Adipocyte (in vitro differentiated cells): ENCODE measurements at places on chromosomes 5 and 9.

DNA sequence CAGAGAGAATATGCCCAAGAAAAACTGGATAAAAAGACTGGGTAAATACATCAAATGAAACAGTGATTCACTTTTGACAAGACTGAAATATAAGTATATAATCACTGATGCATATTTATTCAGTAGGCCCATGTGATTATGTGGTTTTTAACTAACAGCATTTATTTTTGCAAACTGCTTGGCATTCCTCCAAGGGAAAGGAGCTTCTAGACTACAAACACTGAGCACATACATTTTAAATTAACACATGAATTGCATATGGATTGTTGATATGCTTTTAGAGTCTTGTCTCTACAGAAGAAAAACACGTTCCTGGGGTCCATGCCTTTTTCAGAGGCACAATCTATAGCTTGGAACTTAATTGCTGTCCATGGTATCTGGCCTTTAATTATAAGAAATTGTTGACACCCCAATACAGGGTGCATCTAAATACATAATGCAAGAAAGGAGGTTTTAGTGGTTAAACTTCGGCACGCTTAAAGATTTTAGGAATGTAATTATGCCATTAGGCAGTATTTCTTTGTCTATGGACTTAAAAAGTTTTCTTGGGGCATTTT is 6.9 kb upstream of the MEIKIN start:
- peak; percentile 24 for DNase-seq

DNA sequence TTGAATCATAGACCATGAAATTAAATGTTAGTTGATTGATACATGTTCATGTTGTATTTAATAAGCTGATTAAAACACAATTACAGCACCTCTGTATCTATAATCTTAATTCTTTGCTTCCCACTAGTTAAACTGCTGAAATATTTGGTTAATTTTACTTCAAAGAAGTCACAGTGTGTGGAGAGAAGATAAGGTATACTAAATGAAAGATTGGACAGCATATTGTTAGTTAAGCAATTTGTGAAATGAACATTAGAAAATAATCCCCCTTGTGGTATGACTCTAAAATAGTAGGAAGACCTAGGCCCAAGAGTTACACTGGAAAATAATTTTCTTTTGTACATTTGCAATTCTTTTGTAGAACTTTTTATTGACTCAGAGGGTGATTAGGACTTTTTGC is 30.3 kb downstream of the MAN2A1 start:
- DNase-seq, result no peak

- no peak for DNase-seq
Measured at GRCh38 chr5:93236807-93237421, 344.1 kb downstream of the NR2F1-AS1 start.

DNA sequence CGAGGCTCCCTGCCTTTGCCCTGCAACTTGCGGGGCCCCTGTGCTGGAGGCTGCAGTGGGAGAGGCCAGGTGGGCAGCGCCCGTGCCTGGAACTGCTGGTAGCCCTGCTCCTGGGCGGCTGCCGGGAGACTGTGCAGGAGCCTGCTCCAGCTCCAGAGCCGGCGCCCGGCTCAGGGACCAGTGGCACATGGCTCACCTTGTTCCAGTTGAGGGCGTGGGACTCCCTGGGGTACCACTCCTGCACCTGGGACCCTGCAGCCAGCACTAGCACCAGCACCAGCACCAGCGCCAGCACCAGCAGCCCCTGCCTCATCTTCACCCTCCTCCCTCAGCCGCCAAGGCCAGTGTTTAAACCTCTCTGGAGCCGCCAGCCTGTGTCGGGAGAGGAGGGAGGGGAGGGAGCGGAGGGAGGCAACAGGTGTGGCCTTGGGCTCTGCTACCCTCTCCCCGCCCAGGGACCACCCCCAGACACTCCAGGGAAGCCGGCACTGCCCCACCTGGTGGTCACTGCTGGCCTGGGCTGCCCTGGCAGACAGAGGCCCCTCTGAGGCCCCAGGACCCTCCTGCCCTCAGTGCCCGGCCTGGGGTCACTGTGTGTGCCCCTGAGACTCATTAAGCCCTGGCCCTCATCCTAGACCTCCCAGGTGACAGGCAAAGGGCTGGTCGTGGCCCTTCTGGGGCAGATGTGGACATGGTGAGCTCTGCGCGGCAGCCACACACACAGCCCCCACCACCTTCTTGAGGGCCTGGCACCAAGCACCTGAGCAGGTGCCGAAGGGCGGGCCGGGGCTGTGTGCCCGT is at the start of gene LCN10:
TSS of gene LCN10 (minus strand) at position 350 of the 801 bp plus-strand sequence. CDS start at position 313, 37 bp downstream.
- DNase-seq, result no peak

GRCh38 chr9:133429214-133429613 is 7.0 kb downstream of the ADAMTS13 start:
- no peak for DNase-seq

DNA sequence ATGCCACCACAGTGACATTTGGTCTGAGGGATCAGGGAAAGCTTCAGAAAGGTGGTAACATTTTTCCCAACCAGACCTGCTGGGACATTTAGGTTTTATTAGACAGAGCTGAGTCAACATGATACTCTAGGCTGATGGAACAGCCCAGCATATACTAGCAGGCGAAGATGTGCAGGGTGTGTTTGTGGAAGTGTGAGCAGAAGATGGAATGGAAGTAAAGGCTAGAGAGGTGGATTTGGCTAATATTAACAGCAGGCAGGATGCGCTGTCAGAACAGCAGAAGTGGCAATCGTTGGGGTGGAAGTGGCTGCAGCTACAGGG is 340.6 kb downstream of the ASTN2 start:
- no peak for DNase-seq

DNA sequence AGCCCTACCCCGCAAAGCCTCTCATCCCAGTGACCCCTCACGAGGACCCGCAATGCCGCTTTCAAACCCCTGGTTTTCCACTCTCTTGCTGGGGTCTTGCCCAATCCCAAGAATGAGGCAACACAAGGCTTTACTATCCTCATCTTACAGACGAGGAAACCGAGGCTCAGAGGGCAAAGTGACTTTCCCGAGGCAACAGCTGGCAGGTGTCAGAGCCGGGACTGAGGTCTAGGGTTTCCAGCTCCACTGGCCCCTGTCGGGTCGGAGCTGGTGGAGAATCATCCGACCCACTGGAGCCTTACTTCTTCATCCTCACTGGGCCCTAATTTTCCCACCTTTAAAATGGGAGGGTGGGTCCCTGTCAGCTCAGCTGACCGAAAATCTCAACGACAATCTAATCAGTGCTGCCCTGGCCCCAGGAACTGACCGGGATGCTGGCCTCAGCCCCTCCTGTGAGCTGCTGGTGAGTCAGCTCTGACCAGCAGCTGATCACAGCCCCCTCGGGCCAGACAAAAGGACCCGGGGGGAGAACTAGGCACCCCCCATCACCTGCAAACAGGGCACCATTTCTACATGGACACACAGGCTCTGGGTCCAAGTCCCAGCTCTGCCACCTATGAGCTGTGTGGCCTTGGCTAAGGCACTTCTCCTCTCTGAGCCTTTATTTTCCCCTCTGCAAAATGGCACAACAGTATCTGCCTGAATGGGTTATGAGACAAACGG is 72.7 kb upstream of the STXBP1 start:
- peak; percentile 81 for DNase-seq

DNA sequence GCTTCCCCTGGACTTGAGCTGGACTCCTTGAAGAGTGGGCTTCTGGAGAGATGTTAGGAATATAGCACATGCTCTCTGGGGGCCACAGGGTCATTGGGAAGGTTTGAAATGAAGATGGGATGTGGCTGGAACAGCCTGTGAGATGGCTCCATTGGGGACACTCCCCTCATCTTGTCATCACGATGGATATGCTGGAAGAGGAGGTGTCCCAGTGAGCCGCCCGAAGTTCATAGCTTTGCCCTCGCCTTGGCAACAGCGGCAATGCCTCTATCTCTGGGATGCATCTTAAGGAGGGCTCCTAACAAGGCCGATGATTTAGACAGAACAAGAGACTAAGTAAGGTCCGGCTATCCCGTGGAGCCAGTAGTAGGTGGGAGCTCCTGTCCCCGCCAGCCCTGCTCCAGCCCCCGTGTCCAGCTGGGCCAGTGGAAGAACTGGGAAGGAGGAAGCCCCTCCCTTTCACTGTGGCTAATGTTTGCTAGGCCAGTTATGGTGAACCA is 23.9 kb downstream of the AMBP start:
- no peak for DNase-seq

GRCh38 chr9:34555500-34555899 is 32.7 kb upstream of the ENHO start:
- no peak for DNase-seq

DNA sequence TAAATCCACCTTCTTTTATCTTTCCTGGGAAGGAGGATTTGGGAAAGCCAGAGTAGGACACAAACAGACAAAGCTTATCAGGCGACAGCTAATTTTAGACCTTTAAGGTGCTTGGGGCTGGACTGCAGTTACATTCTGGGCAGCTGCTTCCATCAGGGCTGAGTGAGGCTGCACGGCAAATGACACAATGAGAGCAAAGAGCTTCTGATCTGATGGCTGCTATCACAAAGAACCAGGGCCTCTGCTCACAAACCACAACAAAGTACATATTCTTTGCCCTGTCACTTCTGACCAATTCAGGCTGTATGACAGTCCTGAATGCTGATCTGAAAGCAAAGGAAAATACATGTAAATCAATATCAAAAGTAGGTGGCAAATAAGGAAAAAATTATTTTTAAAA is 93.1 kb downstream of the MRPS27 start:
- no peak for DNase-seq

GRCh38 chr5:148799737-148800527 is 26.5 kb upstream of the ADRB2 start:
- peak; percentile 10 for DNase-seq

GRCh38 chr5:83524991-83525390 is 53.4 kb downstream of the VCAN start:
- no peak for DNase-seq

DNA sequence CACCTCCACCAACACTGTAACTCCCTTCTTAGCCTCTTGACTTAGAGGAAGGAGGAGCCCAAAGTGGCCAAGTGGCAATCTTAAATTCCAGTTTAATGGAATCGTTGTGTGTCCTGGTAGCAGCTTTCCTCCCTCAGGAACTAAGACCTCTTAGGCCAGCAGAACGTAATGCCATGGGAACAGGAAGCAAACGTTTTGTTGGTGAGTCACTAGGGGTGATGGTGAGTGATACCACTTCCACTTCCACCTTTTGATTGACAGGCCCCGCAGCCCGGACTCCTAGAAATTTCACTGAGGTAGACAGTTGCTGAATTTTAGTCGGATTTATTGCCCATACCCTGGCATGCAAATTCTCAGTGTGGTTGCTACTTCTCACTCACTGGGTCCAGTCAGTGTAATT is 94.2 kb upstream of the FBN2 start:
- DNase-seq, result no peak

DNA sequence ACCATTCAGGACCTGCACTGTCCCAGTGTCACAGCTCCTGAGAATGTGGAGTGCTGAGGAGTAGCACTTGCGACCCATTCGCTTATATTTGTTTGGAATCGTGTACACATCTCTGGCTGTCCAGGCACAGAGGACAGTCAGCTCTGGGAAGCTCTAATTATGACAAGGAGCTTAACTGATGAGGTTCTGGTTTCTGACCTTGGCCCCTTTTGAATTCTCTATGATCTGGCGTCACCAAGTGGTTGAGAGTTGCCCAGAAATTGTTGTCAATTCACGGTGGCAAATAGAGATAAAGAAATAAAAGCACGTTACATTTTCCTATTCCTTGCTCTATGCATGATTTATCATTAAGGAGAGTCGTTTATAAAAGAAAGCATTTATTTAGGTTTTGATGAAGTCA is 34.9 kb upstream of the LECT2 start:
- DNase-seq, result no peak

- DNase-seq, result no peak
Measured at GRCh38 chr9:10525972-10526371, 86.8 kb downstream of the PTPRD start.

GRCh38 chr9:126394802-126395201 is 68.2 kb downstream of the MVB12B start:
- no peak for DNase-seq

- no peak for DNase-seq
Measured at GRCh38 chr9:11312966-11313365, 700.2 kb upstream of the PTPRD start.

DNA sequence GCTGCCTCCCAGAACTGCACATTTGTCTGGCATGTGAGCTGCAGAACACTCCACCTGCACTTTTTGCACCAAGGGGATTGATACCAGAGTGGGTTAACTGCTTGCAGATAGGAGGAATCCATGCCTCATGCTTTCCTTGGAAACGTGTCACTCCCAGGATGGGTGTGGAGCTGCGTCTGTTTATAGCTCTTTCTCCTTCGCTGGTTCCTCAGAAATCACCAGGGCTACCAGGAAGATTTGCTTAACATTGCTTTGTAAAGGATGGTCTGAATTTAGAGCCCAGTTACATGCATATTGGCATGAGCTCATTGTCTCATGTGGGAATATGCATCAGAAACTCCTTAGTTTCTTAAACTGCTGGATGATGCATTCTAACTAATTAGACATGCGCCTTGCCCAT is 234.6 kb downstream of the GADD45G start:
- no peak for DNase-seq

- no peak for DNase-seq
Measured at GRCh38 chr5:146203872-146204192, 427 bp downstream of the RBM27 start.

DNA sequence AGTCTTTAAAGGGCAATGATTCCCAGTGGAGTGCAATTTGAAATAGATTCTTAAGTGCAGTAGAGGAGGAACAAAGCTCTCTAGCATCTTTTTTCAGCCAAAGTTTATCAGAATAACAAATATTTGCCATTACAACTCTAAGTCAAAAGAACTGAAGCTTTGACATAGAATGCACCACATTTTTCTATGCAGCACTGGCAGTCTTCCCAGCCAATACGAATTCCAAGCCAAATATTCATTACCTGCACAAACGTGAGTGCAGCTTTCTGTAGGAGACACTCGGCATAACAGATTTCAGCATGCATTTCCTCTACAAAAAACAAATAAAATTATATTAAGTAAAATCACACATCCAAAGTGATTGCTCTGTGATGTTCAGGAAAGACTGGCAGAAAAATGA is 103.4 kb downstream of the TTC39B start:
- DNase-seq, result no peak

DNA sequence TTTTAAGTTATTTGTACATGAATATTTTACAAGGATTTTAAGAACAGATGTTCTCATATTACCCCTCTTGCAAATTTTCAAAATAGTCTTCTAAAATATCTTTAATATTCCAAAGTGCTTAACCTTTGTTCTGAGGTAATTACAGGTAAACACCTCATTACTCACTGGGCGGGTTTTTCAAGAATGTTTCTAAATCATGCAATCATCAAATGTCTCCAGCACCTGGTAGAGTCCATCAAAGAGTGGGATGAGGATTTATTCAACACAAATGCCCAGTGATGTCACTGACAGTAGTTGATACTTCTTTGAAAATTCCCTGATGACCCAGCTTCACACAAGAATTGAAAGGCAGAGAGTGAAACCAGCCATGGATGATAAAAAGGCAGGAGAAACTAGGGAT is 114.4 kb downstream of the SEC61B start:
- DNase-seq, result no peak

- peak; percentile 89 for DNase-seq
Measured at GRCh38 chr5:147578228-147579024, 68.6 kb upstream of the DPYSL3 start.

DNA sequence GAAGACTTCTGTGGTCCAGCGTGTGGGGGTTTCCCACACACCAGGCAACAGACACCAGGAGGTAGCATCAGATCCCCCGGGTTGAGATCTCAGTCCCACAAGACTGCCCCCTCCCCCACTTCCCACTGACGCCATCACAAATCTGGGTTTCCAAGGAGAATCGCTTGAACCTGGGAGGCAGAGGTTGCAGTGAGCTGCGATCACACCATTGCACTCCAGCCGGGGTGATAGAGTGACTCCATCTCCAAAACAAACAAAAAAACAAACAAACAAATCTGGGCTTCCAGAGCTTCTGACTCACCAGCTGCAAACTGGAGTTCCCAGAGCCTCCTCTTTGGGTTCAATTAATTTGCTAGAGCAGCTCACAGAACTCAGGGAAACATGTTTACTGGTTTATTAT is 4.7 kb upstream of the GBGT1 start:
- no peak for DNase-seq
